ENCODE measurements at places on chromosomes 3 and 15.
A peak's percentile ranks its signal among the peaks of the same experiment; 100 is the strongest.

DNA sequence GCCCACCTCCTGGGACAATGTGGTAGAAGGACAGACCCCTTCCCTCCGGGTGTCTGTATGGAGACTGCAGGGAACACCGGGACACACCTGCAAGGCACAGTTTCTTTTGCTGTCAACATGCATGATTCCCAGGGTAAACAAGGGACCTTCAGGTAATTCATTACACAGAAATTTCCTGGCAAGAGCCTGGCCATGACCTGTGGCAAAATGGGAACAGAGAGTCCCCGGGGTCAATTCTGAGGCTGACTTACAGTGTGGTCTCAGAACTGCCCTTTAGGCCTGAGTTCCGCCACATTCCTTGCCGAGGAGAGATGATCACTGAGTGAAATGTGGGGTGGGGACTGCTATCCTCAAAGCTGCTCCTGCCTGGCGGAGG is 6.3 kb downstream of the STARD5 start:
- DNase-seq, result no peak

DNA sequence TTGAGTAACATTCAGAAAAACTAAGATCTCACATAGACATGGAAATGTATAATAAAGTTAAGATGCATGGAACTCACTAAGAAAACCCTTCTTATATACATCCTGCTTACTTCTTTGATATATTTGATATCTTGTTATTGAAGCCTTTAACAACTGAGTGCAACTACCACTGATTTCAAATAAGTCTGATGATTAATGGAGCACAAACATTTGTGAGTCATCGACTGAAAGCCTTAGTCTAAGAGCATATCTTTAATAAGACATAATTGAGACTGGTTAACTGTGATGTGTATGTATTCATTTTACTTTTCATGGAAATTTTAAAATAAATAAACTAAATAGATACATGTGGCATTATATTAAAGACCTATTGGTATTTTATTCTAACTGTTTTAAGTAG is 740.5 kb downstream of the EPHA3 start:
- no peak for DNase-seq

DNA sequence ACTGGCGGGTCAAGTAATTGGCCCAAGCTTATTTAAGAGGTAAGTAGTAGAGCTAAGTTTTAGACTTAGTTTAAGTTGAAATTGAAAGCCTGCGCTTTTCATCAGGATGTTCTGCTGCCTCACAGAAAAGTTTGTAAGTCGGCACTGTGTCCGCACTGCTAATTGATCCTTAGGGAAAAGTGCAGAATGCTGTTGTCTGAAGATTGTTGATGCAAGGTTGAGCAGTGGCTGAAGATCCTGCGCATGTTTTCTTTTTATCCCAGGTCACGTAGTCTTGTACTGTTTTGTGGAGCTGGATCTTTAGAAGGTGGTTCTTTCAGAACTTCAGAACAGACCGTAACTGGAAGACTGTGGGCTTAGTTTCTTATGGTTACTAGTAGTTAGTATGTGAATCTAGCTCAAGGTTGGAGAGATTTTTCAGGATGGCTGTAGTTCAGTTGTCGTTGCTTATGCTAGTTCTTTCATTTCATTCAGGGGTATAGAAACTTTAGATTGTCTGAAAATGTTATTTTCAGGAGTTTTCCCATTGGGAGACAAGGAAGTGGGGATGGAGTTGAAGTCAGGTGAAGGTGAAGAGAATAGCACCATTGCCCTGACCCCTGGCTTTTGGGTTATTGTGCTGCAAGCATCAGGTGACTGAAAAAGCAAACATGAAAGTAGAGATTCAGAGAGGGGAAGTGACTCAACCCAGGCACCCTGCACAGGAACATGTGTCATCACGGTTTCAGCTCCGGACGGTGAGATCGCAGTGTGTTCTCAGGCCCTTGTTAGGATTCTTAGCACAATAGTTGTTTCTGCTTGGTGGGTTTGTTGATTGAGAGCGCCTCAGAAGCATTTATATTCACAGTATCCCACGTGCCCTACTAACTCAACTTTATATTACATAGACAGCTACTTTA is 32.8 kb downstream of the AKAP13 start:
- DNase-seq, result peak; percentile 66

DNA sequence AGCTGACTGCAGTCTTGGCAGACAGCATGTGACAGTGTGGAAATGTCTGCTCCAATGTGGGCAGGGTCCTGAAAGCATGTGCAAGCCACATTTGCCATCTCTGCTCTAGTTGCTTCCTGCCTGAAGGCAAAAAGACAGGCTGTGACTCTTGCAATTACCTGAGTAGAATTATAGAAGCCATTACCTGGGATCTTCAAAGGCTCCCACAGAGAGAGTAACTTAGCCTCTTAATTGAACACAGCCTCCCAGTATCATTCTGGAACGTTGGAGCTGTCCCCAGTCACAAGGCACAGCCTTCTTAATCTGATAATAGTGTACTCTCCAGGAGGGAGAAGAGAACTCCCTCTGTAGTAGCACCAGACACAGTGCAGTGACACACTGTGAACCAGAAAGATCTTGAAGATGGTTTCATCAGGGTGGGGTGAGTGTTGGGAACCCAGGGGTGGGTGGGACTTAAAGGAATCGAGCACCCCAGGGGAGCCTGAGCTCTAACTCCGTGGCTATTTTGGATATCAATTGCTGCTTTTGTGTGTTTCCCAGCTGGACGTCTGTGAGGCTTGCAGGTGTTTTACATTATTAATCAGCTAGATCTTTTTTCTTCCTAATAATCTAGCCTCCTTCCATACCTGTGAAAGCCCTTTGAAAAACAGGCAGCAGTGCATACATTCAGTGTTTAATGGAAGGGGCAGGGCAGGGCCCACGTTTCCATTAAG is 40.6 kb upstream of the GLCE start:
- DNase-seq, result no peak

DNA sequence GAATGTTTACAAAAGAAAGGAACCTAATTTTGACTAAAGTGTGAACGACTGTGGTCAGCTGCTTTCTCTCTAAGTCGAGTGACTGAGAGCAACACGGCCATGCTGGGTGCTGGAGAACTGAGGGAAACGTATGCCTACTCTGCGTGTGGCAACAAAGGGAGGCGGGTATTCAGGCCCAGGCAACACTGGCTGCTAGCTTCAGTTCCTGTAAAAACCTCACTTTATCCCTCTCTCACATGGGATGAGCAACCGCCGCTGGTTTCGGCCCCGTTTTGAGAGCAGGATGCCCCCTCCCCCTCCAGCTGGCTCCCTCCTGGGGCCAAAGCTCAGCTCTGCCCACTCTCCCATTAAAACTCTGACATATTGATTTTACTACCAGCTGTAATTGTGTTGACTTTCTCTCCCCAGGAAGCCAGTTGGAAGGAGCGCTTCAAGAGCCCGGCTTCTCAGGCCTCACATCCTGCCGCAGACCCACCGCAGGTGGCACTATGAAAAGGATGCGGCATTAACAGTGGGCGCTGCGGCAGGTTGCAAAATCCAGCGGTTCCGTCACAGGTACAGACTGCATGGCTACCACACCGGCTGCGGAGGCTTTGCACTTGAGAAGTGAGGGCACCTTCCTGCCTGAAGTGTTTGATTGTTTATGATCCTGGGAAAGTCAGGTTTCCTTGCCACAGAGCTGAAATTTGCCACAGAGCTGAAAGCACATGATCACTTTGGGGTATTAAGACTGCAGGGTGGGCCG is 12.7 kb downstream of the PLXND1 start:
- DNase-seq, result peak; percentile 48

GRCh38 chr3:11060500-11061251 is 68.1 kb downstream of the SLC6A1 start:
- peak; percentile 57 for DNase-seq

DNA sequence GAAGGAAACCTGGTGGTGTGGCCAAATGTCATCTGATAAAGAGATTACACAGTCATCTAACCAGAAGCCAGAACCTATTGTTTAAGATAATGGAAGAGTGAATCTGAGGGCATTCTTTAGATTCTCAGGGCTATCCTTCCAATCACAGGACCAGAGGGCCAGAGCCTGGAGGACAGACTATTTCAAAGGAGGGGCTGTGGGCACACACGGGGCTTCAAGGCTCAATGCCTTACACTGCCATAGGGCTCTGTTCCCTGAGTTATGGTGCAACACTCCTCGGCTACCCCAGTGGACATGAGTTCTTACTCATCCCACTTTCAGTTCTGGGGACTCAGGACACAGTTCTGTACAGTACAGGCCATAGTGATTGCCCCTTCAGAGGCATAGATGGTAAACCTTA is 343.9 kb upstream of the ALCAM start:
- DNase-seq, result no peak

GRCh38 chr3:177150970-177151627 is 46.2 kb downstream of the TBL1XR1 start:
- DNase-seq, result peak; percentile 91

DNA sequence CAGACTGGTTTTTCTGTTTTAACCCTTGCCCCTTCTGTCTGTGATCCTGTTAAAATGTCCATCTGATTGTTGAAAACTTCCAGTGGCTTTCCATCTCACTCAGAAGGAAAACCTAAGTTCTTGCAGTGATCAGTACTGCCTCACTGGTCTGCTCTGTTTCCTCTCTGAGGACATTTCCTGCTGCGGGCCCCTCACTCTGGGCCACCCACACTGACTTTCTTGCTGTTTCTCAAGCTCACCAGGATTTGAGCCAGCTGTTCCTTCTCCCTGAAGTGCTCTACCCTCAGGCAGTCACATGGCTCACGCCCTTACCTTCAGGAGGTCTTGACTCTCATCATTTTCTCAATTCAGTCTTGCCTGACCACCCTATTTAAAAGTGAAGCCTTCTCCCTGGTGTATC is 1.8 kb downstream of the GRK7 start:
- no peak for DNase-seq

DNA sequence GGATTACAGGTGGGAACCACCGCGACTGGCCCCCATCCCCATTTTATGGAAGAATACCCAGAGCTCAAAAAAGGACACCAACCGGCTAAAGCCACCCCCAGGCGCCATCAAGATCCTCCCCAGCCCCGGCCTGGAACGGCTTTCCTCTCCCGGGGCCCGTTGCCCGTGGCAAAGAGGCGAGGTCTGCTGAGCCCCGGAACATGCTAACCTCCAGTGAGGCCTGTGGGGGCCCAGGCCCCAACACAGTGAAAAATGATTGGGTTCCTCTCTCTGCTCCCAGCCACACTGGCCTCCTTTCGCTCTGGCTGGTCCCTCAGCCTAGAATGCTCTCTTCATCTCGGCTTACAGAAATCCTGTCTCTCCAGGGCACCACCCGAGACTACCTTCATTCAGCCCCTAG is 46.5 kb upstream of the SMAD6 start:
- no peak for DNase-seq

- DNase-seq, result no peak
These were observed 327.4 kb upstream of the LRRFIP2 start for GRCh38 chr3:37501571-37502313.

- no peak for DNase-seq
These were observed 31.0 kb downstream of the IREB2 start for GRCh38 chr15:78469031-78469430.

DNA sequence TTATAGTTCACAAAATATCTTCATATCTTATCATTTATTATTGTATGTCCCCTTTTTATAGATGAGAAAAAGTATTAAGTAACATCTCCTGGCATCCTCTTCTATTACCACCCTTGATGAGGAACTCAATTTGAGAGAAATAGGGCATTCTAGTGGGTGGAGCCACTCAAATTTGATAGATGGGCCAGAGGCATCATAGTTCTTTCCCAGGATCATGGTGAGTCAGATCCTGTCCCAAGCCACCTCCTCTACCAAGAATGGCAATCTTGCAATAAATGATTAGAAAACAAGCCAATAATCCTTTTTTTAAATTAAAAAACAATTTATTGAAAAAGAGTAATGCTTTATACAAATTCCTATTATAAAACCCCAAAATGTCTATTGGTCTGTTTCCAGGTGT is 16.8 kb downstream of the CLDN1 start:
- peak; percentile 20 for DNase-seq
